ENCODE measurements at places on chromosomes 5 and 9.

GRCh38 chr9:89466451-89467277, 31.2 kb downstream of the SEMA4D start:
- no peak for DNase-seq

DNA sequence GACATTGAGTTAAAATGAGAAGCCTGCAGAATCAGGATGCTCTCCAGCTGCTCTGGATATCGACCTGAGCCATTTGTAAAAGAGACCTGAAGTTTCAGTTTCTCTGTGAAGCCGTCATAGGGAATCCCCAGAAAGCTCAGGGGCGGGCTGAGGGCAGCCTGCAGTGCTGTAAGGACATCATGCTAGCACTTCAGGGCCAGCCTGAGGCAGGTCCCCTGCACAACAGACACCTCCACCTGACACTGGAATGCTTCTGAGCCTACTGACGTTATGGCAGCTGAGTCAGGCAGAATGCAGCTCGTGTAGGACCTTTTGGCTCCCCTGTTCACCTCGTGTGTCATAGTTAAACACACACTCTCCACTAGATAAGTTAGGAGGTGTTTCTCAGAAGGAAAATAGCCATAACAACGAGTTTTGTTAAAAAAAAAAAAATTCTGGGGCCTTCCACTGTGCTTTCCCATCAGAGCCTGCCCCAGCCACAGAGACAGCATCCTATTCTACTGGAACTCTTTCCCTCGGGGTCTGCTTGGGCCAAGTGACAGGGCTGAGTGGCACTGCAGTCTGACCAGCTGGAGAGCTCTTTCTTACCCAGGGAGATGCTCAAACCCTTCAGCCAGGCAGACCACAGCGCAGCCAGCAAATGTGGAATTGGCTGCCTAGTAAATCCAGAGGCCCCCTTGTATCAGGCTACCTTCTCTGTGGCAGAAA, 354.9 kb downstream of the DIRAS2 start:
- no peak for DNase-seq

- no peak for DNase-seq
Observed at GRCh38 chr9:134433101-134433500, 106.8 kb downstream of the RXRA start.

DNA sequence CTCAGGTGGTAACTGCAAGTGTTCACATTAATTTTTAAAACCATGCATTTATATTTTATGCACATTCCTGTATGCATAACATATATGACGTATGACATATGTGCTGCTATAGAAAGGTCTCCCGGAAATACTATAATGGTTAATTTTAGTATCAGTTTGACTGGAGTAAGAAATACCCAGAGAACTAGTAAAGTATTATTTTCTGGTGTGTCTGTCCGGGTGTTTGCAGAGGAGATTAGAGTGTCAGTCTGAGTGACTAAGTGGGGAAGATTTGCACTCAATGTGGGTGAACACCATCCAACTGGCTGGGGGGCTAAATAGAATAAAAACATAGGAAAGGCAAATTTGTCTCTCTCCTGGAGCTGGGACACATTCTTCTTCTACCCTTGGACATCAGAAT, 26.9 kb downstream of the UIMC1 start:
- DNase-seq, result no peak

GRCh38 chr9:131733541-131734061, 6.3 kb downstream of the RAPGEF1 start:
- peak; percentile 44 for DNase-seq

DNA sequence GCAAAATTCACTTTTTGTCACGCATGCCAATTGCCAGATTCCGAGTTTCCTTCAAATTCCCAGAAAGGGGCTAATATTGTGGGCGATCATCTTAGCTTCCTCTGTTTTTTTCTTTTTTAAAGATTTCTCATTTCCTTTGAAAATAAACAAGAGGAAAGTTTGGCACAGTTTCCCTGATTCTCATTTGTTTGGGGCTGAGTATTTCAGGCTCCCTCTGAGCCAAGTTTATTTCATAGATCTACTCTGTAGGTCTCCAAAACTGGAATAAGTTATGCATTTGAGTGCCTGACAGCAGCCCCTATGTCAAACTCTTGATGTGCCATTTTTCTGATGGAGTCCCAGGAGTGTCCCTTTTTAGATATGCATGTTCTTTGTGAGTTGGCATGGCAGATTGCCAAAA, 1297.2 kb upstream of the WWC1 start:
- no peak for DNase-seq

DNA sequence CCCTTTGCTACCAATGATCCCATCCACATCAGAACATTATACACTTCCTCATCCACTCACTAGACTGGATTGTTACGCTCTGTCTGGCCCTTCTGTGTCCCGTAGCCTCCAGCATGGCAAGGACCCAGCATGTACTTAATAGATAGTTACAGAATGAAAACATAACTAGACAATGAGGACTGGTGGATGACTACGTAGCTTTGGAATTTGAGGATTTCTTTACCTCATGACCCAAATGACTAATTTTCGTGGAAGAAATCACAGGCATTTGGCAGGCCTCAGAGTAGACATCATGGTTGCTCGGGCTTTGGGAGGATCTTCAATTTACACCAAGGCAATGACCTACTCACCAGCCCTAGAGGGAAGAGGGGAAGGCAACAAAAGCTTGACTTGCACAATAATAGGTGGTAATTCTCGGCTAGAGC, 299.8 kb downstream of the TLE1 start:
- DNase-seq, result no peak

DNA sequence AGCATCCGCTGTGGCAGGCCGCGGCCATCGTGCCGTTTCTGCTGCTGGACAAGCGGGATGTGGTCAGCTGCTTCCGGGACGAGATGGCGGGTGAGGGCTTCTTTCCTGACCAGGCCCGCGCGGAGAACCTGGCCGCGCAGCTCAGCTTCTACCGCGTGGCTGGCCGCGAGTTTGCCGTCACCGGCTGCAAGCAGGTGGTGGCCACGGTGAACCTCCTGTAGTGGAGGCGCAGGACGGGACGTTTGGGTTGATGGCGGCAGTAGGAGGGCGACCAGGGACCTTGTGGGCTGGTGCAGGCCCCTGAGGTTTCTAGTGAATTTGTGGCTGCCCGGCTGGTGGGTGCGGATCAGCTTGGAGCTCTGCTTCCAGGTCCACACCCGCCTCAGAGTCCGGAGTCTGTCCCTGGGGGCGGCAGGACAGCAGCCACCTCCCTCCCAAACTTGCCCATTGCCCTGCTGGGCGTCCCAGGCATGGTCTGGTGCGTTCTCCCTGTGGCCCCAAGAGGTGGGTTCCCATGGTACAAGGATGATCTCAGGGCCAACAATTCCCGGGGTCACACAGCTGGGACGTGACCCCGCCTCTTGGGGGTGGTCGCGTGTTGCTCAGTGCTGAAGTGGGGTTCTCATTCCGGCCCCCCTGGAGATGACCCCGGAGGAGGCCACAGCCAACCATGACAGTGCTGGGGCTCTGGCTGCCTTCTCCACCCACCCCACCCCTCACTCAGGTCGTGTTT, 2.4 kb downstream of the TOR4A start:
- DNase-seq, result no peak

DNA sequence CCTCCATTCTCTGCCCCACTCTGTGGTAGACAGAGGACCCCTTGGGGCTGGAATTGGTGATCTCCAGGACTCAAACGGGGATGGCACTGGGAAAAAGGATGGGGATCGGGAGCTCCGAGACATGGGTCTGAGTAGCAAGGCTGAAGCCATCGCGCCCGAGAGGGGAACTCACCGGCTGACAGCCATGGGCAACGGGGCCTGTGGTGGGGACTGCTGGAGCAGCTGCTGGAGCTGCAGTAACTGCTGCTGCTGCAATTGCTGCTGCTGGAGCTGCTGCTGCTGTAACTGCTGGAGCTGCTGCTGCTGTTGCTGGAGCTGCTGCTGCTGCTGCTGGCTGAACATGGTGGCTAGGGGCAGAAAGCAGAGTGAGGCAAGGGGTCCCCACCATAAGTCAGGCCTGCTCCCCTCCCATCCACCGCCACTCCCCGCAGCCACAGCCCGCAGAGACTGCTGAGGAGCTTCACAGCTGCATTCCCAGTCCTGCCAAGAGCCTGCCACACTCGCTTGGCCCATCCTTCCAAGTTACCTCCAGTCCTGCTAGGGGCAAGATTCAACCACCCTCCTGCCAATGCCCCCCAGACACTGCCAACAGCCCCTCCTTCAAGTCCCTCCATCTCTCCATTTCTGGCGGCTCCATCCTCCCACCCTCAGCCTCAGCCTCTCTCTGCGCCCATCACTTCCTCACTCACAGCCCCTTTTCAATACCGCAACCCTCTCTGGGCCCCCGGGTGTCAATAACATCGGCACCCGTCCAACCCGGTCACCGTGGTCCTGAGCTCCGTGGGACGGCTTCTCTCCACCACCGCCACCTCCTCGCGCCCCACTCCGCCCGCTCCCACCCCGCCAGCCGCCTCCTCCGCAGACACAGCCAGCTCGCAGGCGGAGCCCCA, 611 bp downstream of the CIZ1 start:
- no peak for DNase-seq

DNA sequence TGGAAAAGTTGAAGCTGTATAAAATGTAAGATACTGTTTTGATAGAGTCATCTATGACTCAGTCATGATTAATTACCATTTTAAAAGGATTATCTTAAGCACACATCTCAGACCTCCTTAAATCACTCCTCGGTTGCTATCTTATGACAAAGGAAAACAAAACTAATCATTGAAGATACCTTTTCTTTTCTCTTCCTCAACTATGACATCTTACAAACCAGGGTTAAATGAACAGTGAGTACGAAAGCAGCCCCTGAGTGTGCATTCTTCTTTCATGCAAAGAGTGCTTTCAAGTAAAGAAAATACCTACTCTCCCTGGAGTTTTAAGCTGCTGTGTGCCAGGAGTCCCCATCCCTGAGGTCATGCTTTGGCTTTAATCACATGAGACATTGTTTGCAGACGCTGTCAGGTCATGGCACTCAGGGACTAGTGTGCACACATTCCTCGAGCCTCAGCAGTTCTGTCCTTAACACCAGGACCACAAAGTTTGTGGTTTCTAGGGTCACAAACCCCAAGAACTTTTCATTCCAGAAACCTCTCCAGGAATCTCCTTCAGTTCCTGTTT, 86.7 kb upstream of the ICE1 start:
- DNase-seq, result no peak

- DNase-seq, result peak; percentile 98
Observed at GRCh38 chr9:97921959-97922724, at the start of gene TRMO. Gene TRMO (minus strand): TSS chr9:97922500. CDS start chr9:97922493, 7 bp downstream.
